ENCODE measurements at places on chromosomes 13 and 19. TPM values are rescaled to one million over a fixed set of nuclear protein-coding genes. Genes with fewer than 3 reads are reported as not detected.

CGB8 gene
- not detected for total RNA-seq

FCGBP gene
- total RNA-seq: 95.3 TPM

POU2F2 gene
- 6.1 TPM for total RNA-seq

DNA sequence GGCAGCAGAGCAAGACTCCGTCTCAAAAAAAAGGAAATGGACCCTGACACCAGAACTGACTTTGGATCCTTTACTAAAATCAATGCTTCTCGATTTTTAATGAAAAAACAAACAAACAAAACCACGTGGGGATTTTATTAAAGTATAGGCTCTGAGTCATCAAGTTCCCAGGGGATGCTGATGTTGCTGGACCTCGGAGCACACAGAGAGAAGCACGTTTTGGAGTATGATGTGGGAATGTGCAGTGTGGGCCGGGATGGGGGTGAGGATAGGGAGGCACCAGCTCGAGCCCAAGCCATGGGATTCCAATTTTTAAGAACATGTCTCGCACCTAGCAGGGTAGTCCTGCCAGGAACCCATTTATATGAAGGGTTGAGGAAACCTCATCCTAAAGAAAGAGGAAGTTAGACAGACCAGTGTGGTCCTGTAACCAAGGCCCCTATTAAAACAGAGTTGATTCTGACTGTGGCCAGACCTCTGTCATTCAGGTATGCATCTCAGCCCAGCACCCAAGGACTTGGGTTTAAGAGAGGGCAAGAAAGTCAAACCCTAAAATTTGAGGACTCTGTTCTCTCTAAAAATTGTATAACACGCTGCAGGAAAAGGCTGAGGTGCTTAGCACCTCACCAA is 6.4 kb downstream of the FLT1 start:
- peaks cover 9% of the 10 kb centered on the region for H3K4me1 ChIP-seq
- no peaks in the 10 kb centered on the region for H3K36me3 ChIP-seq
- H3K27ac ChIP-seq: no peak overlapping the region
- no peak for DNase-seq
- H3K27me3 ChIP-seq: peaks cover 44% of the 10 kb centered on the region

GRCh38 chr19:28386066-28386465 is 826.9 kb downstream of the UQCRFS1 start:
- no peak overlapping the region for H3K4me3 ChIP-seq
- H3K36me3 ChIP-seq: no peaks in the 10 kb centered on the region
- no peak for DNase-seq
- H3K27me3 ChIP-seq: no peaks in the 10 kb centered on the region
- H3K4me1 ChIP-seq: no peaks in the 10 kb centered on the region

- H3K4me3 ChIP-seq: no peak overlapping the region
- peaks cover 20% of the 10 kb centered on the region for H3K4me1 ChIP-seq
- H3K27ac ChIP-seq: no peak overlapping the region
- DNase-seq: no peak
Measured at GRCh38 chr13:113155201-113155600, 3.2 kb upstream of the PROZ start.

GRCh38 chr13:110432522-110432921 is 125.4 kb downstream of the COL4A2 start:
- H3K4me3 ChIP-seq: no peak overlapping the region
- H3K27me3 ChIP-seq: no peaks in the 10 kb centered on the region
- no peak for DNase-seq
- peaks cover 10% of the 10 kb centered on the region for H3K4me1 ChIP-seq

PSG11 gene
- total RNA-seq: not detected

NAPSA gene
- total RNA-seq: 1,633 TPM

GRCh38 chr13:97456047-97456446 is 22.1 kb downstream of the RAP2A start:
- H3K4me1 ChIP-seq: peaks cover 10% of the 10 kb centered on the region
- no peaks in the 10 kb centered on the region for H3K27me3 ChIP-seq
- no peak overlapping the region for H3K4me3 ChIP-seq

GRCh38 chr13:63327584-63327983 is 1911.9 kb upstream of the PCDH20 start:
- no peaks in the 10 kb centered on the region for H3K4me1 ChIP-seq
- no peaks in the 10 kb centered on the region for H3K36me3 ChIP-seq
- no peak overlapping the region for H3K4me3 ChIP-seq
- H3K27ac ChIP-seq: no peak overlapping the region

DNA sequence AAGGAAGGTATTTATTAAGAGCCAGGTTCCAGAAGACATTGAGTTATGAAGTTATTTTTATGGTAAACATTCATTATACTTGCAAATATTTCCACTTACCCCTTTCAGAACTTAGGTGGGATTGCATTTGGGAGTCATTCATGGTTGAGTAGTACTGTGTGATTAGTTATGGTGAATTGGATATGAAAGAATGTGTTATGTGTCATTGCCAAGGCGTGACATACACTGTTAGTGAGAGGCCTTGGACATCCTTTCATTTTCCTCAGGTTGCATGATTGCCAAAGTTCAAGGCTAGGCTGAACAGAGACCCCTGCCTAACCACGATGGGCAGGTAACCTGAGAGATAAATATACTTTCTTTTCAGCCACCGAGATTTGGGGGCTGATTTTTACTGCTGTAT is 40.9 kb upstream of the MYO16 start:
- H3K27ac ChIP-seq: no peak overlapping the region
- no peak for DNase-seq
- H3K4me3 ChIP-seq: no peak overlapping the region
- H3K36me3 ChIP-seq: no peaks in the 10 kb centered on the region
- no peaks in the 10 kb centered on the region for H3K4me1 ChIP-seq
- no peaks in the 10 kb centered on the region for H3K27me3 ChIP-seq

GRCh38 chr19:39413911-39414608 is 1.6 kb downstream of the PLEKHG2 start:
- DNase-seq: no peak
- peak overlapping the region; percentile 97 for H3K4me3 ChIP-seq
- no peaks in the 10 kb centered on the region for H3K27me3 ChIP-seq
- peak overlapping the region; percentile 100 for H3K27ac ChIP-seq
- H3K36me3 ChIP-seq: peaks cover 16% of the 10 kb centered on the region
- H3K4me1 ChIP-seq: peaks cover 31% of the 10 kb centered on the region

DNA sequence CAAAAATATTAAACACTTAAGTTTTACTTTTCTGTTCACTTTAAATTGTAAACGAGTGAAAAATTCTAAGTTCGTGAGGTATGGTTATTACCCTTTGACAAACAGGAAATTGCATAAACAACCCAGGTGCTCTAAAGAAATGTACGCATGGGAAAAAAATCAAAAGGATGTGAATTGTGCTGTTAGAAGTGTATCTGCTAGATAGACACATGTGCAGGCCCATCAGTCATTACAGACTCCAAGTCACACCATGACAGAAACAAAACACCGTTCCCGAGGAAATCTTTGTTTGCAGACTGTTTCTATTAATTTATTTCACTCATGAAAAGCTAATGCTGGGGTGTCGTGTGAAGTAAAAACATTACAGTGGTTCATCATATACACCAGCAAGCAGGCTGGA is 17.0 kb upstream of the DOCK9 start:
- no peaks in the 10 kb centered on the region for H3K27me3 ChIP-seq
- H3K36me3 ChIP-seq: no peaks in the 10 kb centered on the region

Measured in lower lobe of right lung (tissue), 2 donors.